Amygdala (tissue), 56 donors: ENCODE measurements at places on chromosomes 6 and 20.

DNA sequence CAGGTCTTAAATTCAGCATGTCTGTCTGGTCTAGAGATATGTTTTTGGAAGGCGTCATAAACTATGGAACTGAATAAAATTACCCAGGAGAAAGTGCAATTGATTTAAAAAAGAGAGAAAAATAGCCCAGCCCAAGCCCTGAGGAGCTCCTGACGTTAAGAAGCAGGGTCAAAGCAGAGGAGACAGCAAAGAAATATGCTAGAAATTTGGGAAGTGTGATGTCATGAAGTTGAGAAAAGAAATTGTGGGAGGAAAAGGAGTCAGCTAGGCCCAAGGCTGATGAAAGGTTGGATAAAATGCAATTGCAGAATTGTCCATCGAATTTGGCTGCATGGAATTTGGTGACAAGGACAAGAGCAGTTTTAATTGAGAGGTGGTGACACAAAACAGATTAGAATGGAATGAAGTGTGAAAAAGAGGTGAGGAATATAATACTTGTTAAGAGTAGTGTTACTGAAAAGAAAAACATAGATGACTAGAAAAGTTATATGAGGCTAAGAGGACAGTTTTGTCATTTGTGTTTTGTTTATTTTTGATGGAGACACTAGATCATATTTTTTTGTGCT, 381.6 kb downstream of the LAMA2 start:
- DNase-seq = no peak

GRCh38 chr6:155311086-155311485, 3.2 kb downstream of the TFB1M start:
- DNase-seq = no peak

- no peak for DNase-seq
These were observed 100.8 kb upstream of the GPR6 start for GRCh38 chr6:109877028-109878004.

- DNase-seq = no peak
These were observed 177.7 kb upstream of the MCHR2 start for GRCh38 chr6:100171533-100172321.

GRCh38 chr20:38874460-38875174, 51.6 kb upstream of the FAM83D start:
- DNase-seq = no peak

- no peak for DNase-seq
These were observed 69.3 kb upstream of the FRMD1 start for GRCh38 chr6:168148231-168148849.

GRCh38 chr6:134434019-134434942, 116.4 kb upstream of the SGK1 start:
- DNase-seq = no peak

DNA sequence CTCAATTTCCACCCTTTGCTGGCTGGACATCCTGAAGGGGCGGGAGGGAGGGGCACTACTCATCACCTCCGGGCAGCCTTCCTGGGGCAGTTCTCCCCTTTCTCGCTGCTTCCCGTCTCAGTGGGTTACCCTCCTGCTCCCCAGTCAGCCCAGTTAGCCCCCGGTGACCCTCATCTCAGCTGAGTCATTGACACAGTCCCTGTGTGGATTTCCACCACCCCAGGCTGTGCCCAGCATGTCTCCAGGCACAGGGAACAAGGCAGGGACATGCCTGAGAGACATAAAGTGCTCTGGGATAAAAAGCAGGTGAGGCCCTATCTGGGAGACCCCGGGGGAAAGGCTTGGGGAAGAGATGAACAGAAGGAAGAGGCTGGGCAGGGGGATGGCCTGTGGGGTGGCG, 29.9 kb upstream of the HMGA1 start:
- no peak for DNase-seq

GRCh38 chr6:24864343-24864742, 65.6 kb upstream of the ARMH2 start:
- DNase-seq = no peak

DNA sequence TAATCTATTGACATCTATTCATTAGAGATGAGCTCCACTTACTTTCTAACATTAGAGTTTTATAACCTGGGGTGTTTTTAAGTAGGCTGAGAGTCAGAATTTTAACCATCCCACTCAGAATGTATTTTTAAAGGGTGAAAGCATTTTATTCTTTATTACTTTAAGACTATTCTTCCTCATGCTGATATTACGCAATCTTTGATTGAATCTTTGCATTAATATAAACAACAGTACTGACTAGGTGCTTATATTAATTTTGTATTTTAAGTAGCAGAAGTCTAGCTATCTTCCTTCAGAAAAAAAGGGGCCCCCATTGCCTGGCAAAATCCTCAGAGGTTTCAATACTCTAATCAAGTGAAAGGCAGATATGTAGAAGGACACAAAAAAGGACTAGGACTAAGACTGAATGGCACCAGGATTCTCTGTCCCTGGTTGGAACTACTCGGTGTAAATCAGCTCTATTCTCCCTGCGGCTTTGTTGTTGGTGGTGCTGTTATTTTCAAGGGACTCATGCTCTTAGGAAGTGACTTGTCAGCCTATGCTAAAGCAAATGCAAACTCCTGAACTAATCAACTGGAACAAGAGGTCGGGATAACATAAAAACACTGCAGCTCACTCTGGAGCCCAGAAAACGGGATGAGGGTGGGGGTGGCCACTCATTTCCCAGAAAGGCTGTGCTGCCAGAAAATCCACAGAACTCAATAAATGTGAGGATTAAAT, 1324.4 kb downstream of the GRIK2 start:
- DNase-seq = no peak

DNA sequence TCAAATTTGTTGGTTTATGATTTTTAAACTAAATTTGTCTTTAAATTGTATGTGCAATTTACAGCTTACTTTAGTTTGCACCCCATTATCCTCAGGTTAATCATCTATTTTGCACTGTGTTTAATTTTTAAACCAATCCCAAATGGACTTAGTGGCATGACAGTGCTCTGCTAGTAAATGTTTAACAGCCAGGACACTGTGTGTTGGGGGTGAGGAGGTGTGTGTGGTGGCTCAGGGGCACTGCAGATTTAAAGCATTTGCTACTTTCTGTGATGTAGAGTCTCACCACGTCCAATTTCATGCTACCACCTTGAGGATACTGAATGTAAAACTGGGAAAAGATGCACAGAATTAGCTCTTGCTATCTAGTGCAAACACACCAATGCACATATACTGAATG, 225.7 kb downstream of the HAO1 start:
- no peak for DNase-seq

DNA sequence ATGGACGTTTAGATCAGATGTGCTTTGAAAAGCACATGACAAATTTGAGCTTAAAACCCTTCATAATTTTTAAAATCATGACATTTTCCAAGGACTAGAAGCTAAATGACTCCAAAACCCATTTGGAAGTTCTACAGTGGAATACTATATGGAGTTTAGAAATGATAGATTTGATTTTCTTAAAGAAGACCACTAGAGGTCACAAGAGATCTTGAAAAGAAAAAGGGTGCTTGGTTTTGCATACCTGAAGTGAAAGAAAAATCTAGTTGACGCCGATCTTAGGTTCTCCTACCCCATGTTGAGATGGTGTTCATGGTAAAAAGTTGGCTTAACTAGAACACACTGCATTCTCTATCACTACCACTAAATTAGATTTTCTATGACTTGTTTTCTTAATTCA, 31.5 kb downstream of the CFAP61 start:
- DNase-seq = no peak

DNA sequence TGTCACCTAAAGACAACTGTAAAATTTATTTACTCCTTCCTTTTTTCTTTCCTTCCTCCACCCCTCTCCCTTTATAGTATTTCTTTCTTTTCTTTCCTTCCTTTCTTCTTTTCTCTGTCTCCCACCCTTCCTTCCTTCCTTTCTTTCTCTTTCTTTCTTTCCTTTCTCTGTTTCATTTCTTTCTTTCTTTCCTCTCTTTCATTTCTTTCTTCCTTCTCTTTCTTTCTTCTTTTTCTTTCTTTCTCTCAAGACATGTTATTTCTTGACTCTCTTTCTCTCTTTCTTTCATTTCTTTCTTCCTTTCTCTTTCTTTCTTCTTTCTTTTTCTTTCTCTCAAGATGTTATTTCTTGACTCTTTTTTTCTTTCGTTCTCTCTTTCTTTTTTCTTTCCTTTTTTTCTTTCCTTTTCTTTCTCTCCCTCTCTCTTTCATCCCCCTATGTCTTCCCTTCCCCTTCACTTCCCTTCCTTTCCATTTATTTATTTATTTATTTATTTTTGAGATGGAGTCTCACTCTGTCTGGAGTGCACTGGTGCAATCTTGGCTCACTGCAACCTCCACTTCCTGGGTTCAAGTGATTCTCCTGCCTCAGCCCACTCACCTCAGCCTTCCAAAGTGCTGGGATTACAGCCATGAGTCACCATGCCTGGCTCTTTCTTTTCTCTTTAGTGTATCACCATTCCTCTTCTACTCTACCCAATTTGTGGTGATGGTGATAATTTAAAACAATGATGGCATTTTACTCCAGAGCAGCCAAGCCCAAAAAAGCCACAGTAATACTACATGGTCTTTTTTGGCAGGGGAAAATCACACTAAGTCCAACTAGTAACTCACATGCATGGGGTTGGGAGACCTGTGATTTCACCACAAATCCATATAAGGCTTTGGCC, 188.2 kb downstream of the ADGRG6 start:
- no peak for DNase-seq

DNA sequence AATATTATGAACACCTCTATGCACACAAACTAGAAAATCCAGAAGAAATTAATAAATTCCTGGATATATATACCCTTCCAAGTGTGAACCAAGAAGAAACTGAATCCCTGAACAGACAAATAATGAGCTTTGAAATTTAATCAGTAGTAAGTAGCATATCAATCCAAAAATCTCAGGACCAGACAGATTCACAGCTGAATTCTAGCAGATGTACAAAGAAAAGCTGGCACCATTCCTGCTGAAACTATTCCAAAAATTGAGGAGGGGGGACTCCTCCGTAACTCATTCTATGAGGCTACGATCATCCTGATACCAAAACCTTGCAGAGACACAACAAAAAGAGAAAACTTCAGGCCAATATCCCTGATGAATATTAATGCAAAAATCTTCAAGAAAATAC, 67.0 kb upstream of the PDE7B start:
- DNase-seq = no peak

- DNase-seq = no peak
These were observed 7.4 kb downstream of the TMEM14C start for GRCh38 chr6:10730254-10730653.

DNA sequence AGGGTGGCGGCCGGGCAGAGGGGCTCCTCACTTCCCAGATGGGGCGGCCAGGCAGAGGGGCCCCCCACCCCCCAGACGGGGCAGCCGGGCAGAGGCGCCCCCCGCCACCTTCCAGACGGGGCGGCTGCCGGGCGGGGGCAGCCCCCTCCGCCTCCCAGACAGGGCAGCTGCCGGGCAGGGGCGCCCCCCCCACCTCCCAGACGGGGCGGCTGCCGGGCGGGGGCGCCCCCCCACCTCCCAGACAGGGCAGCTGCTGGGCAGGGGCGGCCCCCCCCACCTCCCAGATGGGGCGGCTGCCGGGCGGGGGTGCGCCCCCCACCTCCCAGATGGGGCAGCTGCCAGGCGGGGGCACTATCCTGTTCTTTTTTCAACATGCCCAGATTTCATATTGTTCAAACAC, 78.2 kb upstream of the DST start:
- DNase-seq = no peak

- no peak for DNase-seq
These were observed 78.0 kb downstream of the RWDD2A start for GRCh38 chr6:83270971-83271719.

DNA sequence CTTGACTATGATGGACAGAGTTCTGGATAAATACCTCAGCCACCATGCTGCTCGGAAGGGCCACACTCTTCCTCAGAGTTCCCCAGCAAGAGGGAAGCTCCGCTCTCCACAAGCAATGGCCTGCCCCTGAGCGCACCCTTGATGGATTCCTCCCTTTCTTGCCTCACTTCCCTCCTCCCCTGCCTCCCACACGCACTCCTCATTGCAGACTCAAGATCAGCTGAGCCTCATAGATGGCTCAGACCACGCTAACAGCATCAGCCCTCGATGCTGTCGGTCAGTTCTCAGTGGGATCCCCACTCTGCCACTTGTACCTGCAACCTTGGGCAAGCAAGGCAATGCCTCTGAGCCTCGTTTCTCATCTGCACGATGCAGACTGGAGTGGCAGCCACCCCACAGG, 123.3 kb downstream of the BMP7 start:
- DNase-seq = no peak

- DNase-seq = no peak
These were observed 133.8 kb upstream of the PRDM1 start for GRCh38 chr6:105952326-105952725.

GRCh38 chr6:21665392-21666200, 72.0 kb downstream of the SOX4 start:
- no peak for DNase-seq

DNA sequence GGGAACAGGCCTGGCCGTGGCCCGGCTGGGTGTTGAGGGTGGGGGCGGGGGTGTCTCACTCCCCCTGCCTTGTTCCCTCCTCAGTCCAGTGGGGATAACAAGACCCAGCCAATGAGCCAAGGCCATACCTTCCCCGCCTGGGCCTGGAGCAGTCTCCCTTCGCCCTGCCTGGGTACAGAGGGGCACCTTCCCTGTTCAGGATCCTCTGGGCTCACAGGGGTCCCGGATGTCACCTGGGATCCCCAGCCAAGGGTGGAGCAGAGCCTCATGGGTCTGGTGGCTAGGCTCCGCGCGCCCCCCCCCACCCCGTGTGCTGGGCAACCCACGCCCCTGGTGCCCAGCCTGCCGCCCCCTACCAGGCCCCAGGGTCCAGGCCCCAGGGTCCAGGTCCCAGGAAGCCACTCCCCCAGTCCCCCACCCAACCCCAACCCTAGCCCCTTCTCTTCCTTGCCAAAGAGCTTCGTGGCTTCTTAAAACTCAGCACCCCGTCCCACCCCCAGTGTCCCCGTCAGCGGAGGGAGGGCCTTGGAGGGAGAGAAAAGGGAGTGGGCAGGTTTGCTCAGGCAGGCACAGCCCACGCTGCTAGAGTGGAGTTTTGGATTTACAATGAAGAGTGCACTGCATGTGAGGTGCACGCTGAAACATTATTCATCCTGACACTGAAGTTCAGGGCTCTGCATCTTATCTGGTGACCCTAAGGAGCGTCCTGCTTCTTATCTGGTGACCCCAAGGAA, 11.8 kb downstream of the HRH3 start:
- no peak for DNase-seq

DNA sequence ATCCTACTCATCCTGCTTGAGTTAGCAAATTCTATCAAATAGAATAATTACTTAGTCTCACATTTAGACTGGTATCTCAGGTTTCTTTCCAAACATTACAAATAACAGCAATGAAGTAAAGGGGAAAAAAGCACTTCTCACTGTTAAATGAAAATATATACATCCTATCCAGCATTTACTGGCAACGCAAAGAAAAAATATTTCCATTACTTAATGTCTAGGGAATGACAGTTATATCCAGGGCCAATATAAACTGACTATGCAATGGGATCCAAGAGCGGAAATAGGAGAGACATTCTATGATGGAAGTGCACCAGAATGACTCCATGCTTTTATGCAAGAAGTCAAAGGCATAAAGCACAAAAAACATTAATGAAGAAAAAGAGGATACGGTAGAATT, 60.3 kb downstream of the ME1 start:
- DNase-seq = no peak

- no peak for DNase-seq
These were observed 60.0 kb upstream of the ZNF831 start for GRCh38 chr20:59103573-59103972.
